GM23338 (cell line): ENCODE measurements at places on chromosomes 16 and 17. TPM values are rescaled to one million over a fixed set of nuclear protein-coding genes. Genes with fewer than 3 reads are reported as not detected.
A peak's percentile ranks its signal among the peaks of the same experiment; 100 is the strongest.

GRCh38 chr17:80561541-80562114 lies 17.0 kb downstream of the RPTOR start:
- H3K4me1 ChIP-seq = no peaks in the 10 kb centered on the region
- no peak overlapping the region for H3K27ac ChIP-seq

DNA sequence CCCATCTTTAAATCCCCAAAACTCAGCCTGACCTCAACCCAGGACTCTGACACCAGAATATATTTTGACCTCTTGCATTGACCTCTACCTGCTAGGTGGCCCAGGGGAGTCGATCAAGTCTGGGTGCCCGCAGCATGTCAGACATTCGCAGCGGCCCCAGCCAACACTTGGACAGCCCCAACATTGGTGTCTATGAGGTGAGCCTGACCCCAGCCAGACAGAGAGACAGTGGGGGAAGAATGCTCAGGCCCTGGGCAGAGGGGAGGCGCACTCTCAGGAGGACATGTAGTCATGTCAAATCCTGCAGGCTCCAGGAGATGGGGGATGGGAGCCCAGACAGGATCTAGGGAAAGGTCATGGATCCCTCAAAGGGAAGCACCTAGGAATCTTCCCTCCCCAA lies 5.4 kb downstream of the GUCY2D start:
- DNase-seq = no peak
- H3K36me3 ChIP-seq = no peaks in the 10 kb centered on the region
- H3K27ac ChIP-seq = no peak overlapping the region
- H3K4me3 ChIP-seq = no peak overlapping the region
- H3K4me1 ChIP-seq = peaks cover 7% of the 10 kb centered on the region; the same call in 1 of the 2 replicates

- H3K36me3 ChIP-seq = no peaks in the 10 kb centered on the region
- DNase-seq = no peak
- H3K4me1 ChIP-seq = no peaks in the 10 kb centered on the region
- no peak overlapping the region for H3K27ac ChIP-seq
- no peak overlapping the region for H3K4me3 ChIP-seq
Measured at GRCh38 chr17:55154101-55154500, 110.7 kb upstream of the HLF start.

GRCh38 chr16:1923299-1924034 lies 5.3 kb upstream of the HS3ST6 start:
- H3K4me3 ChIP-seq = peak overlapping the region; percentile 55
- DNase-seq = peak; percentile 83
- H3K27me3 ChIP-seq = peaks cover 56% of the 10 kb centered on the region
- peaks cover 16% of the 10 kb centered on the region for H3K4me1 ChIP-seq
- no peak overlapping the region for H3K27ac ChIP-seq

GRCh38 chr16:25481636-25482035 lies 210.1 kb upstream of the HS3ST4 start:
- H3K4me3 ChIP-seq = no peak overlapping the region
- no peak overlapping the region for H3K27ac ChIP-seq
- H3K27me3 ChIP-seq = no peaks in the 10 kb centered on the region
- H3K36me3 ChIP-seq = no peaks in the 10 kb centered on the region
- peak; percentile 26 for DNase-seq
- H3K4me1 ChIP-seq = no peaks in the 10 kb centered on the region

DNA sequence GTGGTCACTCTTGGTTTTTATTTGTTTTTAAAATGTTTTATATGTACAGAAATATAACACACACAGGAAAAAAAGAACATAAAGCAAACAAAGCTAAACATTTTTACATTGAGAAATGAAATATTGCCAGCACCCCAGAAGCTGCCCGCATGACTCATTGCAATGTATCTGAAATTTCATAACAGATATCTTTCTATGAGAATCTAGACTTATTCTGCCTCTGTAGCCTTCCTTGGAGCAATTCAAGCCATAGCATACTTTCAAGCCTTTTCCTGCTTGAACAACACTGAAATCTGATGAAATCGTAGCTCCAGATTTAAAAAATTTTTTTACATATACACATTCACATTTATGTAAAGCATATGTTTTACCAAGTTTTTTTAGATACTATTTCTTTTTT lies 86.9 kb downstream of the RBBP6 start:
- no peaks in the 10 kb centered on the region for H3K36me3 ChIP-seq
- DNase-seq = no peak
- no peak overlapping the region for H3K4me3 ChIP-seq
- no peak overlapping the region for H3K27ac ChIP-seq
- no peaks in the 10 kb centered on the region; the same call in 1 of the 2 replicates for H3K4me1 ChIP-seq

DNA sequence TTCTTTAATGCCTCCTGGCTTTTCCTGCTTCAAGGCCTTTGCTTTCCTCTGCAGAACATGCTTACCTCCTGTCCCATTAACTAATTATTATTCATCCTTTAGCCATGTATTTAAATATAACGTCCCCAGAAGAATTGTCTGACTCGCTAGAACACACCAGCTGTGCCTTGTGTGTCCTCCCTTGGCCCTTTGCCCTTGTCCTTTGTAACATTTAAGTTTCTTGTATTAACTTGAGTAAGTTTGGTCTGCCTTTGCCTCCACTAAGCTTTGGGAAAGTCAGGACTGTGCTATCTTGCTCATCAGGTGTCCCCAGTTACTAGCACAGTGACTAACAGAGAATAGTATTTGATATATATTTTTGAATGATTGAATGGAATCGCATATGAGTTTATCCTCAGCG lies 29.6 kb upstream of the ABCA9 start:
- no peak for DNase-seq
- no peak overlapping the region for H3K27ac ChIP-seq
- no peaks in the 10 kb centered on the region for H3K27me3 ChIP-seq
- no peak overlapping the region for H3K4me3 ChIP-seq

GRCh38 chr16:67883872-67884261 lies 818 bp upstream of the NRN1L start:
- H3K27me3 ChIP-seq = no peaks in the 10 kb centered on the region
- H3K4me1 ChIP-seq = peaks cover 26% of the 10 kb centered on the region
- no peak overlapping the region for H3K4me3 ChIP-seq
- H3K36me3 ChIP-seq = peaks cover 7% of the 10 kb centered on the region; the same call in 1 of the 2 replicates

- H3K4me1 ChIP-seq = no peaks in the 10 kb centered on the region
- no peaks in the 10 kb centered on the region for H3K27me3 ChIP-seq
- H3K27ac ChIP-seq = no peak overlapping the region
- H3K4me3 ChIP-seq = no peak overlapping the region
- H3K36me3 ChIP-seq = no peaks in the 10 kb centered on the region
Measured at GRCh38 chr17:70256751-70257150, 87.4 kb downstream of the KCNJ2 start.

DNA sequence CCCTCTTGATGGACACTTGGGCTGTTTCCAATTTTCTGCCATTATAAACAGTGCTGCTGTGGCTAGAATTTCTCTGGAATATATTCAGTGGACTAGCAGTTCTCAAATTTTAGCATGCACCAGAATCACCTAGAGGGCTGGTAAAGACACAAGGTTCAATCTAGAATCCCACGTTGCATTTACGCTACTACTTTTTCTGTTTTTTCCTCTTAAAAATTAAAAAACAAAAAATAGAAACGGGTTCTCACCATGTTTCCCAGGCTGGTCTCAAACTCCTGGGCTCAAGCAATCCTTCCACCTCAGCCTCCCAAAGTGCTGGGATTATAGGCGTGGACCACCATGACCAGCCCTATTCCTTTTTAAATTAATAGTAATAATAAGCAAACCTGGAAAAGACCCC lies 14.5 kb upstream of the PRM1 start:
- no peaks in the 10 kb centered on the region for H3K36me3 ChIP-seq
- H3K4me1 ChIP-seq = peaks cover 21% of the 10 kb centered on the region
- no peak overlapping the region for H3K27ac ChIP-seq
- no peaks in the 10 kb centered on the region for H3K27me3 ChIP-seq
- H3K4me3 ChIP-seq = no peak overlapping the region

DNA sequence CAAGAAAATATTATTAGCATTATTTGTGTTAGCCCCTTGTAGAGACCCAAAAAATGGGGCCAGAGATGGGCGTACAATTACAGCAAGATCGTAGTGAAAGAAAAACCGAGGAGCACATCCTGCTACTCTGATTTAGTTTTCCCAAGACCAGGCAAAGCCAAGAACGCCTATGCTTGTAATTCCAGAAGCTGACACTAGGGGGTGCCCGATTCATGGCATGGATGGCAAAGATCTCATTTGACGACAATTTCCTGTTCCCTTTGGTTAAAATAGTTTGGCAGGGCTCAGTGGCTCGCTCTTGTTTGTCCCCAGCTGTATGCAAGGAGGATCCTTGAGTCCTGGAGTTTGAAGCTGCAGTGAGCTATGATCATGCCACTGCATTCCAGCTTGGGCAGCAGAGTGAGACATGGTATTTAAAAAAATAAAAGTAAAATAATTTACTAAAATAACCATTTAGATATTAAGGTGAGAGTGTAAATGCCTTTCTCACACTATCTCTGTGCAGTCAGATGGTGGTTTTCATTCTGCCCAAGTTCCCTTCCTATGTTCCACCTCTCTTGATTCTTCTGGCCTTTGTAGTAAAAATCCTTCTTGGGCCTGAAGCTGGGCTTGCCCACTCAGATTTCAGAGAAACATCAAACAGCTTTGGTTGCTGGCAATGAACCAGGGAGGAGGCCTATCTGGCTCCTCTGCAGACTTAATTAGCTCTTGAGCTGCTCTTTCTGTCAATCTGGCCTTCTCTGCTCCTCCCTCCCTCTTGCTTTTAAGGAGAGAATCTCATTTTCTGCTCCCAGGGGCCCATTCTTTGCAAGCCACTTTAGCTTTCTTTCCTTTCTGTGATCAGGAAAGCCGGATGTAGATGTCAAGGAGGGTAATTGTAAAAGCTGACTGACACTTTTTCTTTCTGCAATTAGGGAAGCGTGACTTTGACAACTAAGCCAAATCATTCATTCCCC lies 31.2 kb downstream of the TMEM238L start:
- no peaks in the 10 kb centered on the region for H3K36me3 ChIP-seq
- H3K4me3 ChIP-seq = no peak overlapping the region
- no peaks in the 10 kb centered on the region for H3K27me3 ChIP-seq
- no peak overlapping the region for H3K27ac ChIP-seq

- H3K27me3 ChIP-seq = no peaks in the 10 kb centered on the region
- no peaks in the 10 kb centered on the region for H3K36me3 ChIP-seq
- DNase-seq = no peak
- H3K27ac ChIP-seq = no peak overlapping the region
Measured at GRCh38 chr16:61050547-61050946, 985.7 kb downstream of the CDH8 start.

GRCh38 chr17:66625311-66625767 lies 209.6 kb upstream of the CACNG5 start:
- DNase-seq = peak; percentile 62
- H3K27me3 ChIP-seq = no peaks in the 10 kb centered on the region
- no peak overlapping the region for H3K27ac ChIP-seq
- no peak overlapping the region for H3K4me3 ChIP-seq
- no peaks in the 10 kb centered on the region for H3K36me3 ChIP-seq

GRCh38 chr17:79931817-79932309 lies 92.6 kb upstream of the CBX4 start:
- no peak for DNase-seq
- H3K27me3 ChIP-seq = peaks cover 10% of the 10 kb centered on the region; the same call in 1 of the 2 replicates
- 0 out of 2 replicates have a peak overlapping the region, but pooled peaks have one; percentile 57 for H3K27ac ChIP-seq
- peaks cover 38% of the 10 kb centered on the region for H3K4me1 ChIP-seq

The FBXW10B gene
- 0.23 and 0.31 TPM in 2 replicates for total RNA-seq

The NXPH3 gene
- 2.7 and 4.7 TPM in 2 replicates for total RNA-seq

The CDH1 gene
- total RNA-seq = 142 TPM in 2 replicates

The TP53TG3 gene
- not detected in 2 replicates for total RNA-seq

The PRR35 gene
- 1.1 and 1.4 TPM in 2 replicates for total RNA-seq

The KCNH4 gene
- total RNA-seq = 0.08 and 0.49 TPM in 2 replicates

The OTOA gene
- 0.17 and 0.31 TPM in 2 replicates for total RNA-seq

The CHST5 gene
- total RNA-seq = not detected in 2 replicates

The KRT20 gene
- total RNA-seq = not detected in 2 replicates

The PLSCR3 gene
- total RNA-seq = 34.3 and 41.7 TPM in 2 replicates
